ENCODE measurements at places on chromosomes 11 and 22.

DNA sequence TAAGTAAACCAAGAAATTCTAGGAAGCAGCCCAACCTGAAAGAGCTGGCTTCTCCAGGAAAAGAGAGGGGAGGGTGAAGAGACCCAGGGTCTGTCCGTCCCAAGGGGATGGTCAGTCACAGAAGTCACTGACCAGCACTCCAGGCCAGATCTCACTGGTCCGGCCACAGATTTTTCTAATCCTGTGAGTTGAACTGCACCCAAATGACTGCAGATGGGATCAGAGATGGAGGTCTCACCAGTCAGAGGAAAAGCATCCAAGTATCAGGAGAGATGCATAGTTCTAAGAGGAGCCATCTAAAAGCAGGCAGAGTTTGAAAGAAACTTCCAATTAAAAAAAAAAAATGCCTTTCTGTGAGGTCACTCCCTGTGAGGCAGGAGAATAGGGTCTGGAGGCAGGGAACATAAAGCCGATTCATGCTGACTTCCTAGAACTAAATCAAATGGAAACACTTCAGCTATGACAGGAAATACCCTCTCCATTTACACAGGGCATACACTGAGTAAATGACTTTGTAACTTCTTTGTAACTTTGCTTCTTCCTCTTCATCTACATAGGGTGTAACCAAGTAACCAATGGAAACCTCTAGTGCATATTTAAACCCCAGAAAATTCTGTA, 144.5 kb downstream of the CCDC34 start:
- DNase-seq, result peak; percentile 98

GRCh38 chr11:1573077-1573902, 1.2 kb upstream of the DUSP8 start:
- no peak for DNase-seq

DNA sequence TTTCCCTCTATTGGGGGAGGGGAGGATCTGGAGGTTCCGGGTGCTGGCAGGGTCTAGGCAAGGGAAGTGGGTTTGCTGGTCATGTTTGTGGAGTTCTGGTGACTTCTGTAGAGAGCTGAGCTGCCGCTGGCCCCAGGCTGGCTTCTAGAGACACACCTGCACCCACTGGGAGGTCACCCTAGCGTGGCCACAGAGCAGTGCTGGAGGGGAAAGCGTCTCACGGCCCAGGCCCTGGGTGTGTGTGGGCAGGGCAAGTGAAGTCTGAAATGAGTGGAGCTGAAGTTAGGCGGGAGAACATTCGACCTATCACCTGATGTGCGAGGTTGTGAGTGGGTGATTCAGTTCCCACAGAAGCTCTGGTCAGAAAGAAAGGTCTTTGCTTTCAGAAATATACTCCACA, 27.9 kb downstream of the SMIM38 start:
- no peak for DNase-seq

DNA sequence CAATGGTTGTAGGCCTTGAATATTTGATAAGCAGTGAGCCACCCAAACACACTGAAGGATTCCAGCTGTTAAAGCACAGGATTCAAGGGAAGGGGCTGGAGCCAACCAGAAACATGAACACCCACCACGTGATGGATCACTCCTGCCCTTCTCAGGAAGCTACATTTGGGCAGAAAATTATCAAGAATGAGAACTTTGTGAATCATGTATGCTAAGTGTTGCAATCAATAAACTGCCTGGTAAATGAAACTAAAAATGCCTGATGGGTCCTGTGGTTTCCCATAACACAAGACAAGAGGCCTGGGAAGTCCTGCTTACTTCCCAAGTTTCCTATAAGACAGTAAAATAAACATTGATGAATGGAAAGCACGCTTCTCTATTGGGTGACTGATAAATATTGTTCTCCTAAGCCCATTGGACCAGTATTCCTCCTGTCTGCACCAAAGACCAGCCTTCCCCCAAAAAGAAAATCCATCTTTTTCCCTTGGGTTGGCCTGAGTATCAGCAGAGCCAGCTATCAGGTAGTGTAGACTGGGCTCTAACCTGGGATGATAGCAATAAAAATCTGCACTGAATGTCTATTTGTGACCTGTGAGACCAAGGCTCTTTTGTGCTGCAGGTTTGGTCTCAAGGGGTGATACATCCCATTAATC, 98.4 kb downstream of the CCDC83 start:
- DNase-seq, result peak; percentile 17

DNA sequence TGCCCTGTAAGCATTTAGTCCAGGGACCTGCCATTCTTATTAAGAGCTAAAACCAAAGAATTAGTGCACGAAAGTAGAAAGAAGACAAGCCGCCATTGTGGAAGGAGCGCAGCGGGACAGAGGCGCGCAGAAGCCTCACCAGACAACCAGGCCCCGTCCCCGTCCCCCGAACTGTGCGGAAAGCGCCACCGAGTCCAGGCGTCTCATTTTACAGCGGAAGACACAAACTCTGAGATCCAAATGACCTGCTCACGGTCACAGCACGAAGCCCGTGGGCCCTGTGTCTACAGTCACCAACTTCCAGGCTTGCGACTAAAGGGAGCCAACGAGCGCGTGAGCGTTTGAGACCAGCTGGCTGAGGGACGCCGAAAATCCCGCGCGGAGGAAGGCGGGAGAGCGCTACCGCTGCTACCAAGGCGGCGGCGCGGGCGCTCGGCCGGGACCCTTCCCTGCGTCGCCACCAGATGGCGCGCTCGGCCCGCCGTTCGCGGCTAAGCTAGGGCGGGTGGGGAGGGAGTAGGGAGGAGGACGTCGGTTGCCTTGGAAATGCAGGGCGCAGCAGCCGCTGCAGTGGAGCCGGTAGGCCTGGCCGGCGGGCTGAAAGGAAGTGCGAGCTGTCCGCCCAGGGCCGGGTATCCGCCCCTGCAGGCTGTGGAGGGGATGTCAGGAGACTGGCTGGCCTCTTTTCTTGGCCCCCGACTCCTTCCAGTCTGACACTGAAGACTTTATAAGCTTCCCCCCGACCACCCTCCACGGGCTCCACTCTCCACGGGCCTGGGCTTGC, 434 bp upstream of the CCDC83 start:
- DNase-seq, result peak; percentile 92

All from fibroblast of skin of right quadriceps (primary cell).